ENCODE measurements at places on chromosomes 3 and 15. TPM values are rescaled to one million over a fixed set of nuclear protein-coding genes. Genes with fewer than 3 reads are reported as not detected.

The MAGEF1 gene
- 36.1 TPM for polyA plus RNA-seq

The GOLGA8R gene
- 1.6 TPM for polyA plus RNA-seq

The DVL3 gene
- 37.8 TPM for polyA plus RNA-seq

The RAD51 gene
- polyA plus RNA-seq = 1.2 TPM

The ARID3B gene
- 10.1 TPM for polyA plus RNA-seq

The OTOL1 gene
- not detected for polyA plus RNA-seq

The PAQR9 gene
- not detected for polyA plus RNA-seq

The DUOXA2 gene
- 0.98 TPM for polyA plus RNA-seq

The LMAN1L gene
- polyA plus RNA-seq = 0.11 TPM

The FBXO40 gene
- polyA plus RNA-seq = not detected

The CA12 gene
- 46.8 TPM for polyA plus RNA-seq

The CMC1 gene
- 32.7 TPM for polyA plus RNA-seq

The UBE2Q2 gene
- polyA plus RNA-seq = 20.2 TPM

The CCDC54 gene
- not detected for polyA plus RNA-seq

The ACSBG1 gene
- 1.5 TPM for polyA plus RNA-seq

The MUC20 gene
- polyA plus RNA-seq = 23.9 TPM

The RASA2 gene
- 7.5 TPM for polyA plus RNA-seq

The CGGBP1 gene
- polyA plus RNA-seq = 39.3 TPM

The C15orf62 gene
- 1.5 TPM for polyA plus RNA-seq

The P3H2 gene
- polyA plus RNA-seq = 30.8 TPM

The CHST2 gene
- 4.1 TPM for polyA plus RNA-seq

The CAND2 gene
- polyA plus RNA-seq = 1.0 TPM

The TMCO5A gene
- polyA plus RNA-seq = 0.30 TPM

The NANOGP8 gene
- polyA plus RNA-seq = not detected

The SEMA3F gene
- polyA plus RNA-seq = 53.1 TPM

The ILDR1 gene
- polyA plus RNA-seq = 3.3 TPM

The SLC9C1 gene
- polyA plus RNA-seq = not detected

The PLSCR2 gene
- polyA plus RNA-seq = 0.33 TPM

The MAP1A gene
- 1.8 TPM for polyA plus RNA-seq

The SLC51A gene
- polyA plus RNA-seq = 0.73 TPM

Data from lung (tissue), 17 donors.